T-cell (primary cell): ENCODE measurements at places on chromosomes 11 and 22.

- no peak for DNase-seq
Observed at GRCh38 chr11:107731941-107732688, 20.3 kb upstream of the SLN start.

- no peak for DNase-seq
Observed at GRCh38 chr11:131099013-131099412, 182.7 kb upstream of the SNX19 start.

- no peak for DNase-seq
Observed at GRCh38 chr11:95776859-95777258, 12.7 kb downstream of the FAM76B start.

- no peak for DNase-seq
Observed at GRCh38 chr11:45518141-45518832, 147.1 kb downstream of the CHST1 start.

- no peak for DNase-seq
Observed at GRCh38 chr11:14454861-14455632, 44.6 kb downstream of the COPB1 start.

- DNase-seq: no peak
Observed at GRCh38 chr22:28357193-28357592, 322.4 kb downstream of the TTC28 start.

- no peak for DNase-seq
Observed at GRCh38 chr11:2256951-2257700, 13.3 kb downstream of the ASCL2 start.

GRCh38 chr22:24434471-24435322 lies 7.3 kb downstream of the ADORA2A start:
- DNase-seq: peak; percentile 66

GRCh38 chr11:43267856-43268580 lies 43.8 kb upstream of the API5 start:
- DNase-seq: no peak

DNA sequence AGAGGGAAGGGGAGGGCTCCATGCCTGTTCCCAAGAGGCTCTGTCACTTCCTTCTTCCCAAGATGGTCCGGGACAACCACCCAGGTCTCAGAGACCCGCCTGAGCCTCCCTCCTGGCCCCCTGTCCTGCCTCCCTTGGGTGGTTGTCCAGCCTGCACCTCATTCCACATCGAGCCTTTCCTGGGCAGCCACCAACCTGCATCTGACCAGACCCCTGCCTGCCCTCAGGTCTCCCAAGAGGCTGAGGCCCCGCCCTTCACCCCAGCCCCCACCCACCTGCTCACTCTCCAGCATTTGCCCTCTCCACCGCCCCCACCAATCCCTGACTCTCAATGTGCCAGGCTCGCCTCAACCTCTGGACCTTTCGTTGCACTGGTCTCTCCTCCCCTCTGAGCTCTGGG lies 97.5 kb upstream of the LMO1 start:
- DNase-seq: no peak

DNA sequence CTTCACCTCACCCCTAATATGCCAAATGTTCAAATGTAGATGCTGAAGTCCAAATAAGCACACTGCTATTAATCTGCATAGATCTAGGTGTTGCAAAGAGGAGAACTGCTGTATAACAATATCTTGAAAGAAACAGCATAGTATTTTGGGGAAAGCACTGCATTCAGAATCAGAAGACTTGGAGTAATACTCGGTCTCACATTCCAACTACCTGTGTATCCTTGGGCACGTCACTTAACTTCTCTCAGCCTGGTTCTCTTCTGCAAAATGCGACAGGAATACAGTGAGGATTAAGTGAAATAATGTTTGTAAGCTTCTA lies 332 bp upstream of the HMGXB4 start:
- no peak for DNase-seq

DNA sequence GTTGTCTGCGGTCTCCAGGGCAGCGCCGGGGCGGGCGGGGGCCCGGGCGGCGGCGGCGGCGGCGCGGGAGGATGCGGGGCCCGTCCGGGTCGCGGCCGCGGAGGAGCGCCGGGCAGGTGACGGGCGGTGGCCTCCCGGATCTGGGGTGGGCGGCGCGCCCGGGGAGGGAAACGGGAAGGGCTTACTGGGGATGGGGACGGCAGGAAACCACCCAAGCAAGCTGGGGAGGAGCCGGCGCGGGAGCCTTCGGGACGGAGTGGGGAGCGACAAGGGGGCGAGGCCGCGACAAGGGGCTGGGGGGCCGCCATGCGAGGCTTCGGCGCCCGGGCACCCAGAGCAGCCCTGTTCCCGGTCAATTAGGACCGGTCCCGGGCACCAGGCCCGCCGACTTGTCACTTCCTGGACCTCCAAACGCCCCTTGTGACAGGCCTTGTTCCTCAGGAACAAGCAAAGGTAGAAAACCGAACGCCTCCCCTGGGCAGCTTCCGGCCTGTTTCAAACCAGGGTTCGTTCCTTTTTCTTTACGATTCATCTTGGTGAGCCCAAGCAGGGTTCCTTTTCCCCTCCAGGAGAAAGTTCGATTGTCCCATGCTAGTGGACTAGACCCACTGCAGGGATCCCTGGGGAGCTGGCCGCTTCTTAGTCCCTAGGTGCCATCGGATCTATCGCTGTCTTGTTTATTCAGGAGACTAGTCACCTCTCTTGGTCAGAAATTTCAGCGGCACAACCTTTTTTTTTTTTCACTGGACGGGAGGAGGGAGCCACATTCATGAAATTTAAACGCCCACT lies 492 bp downstream of the JHY start:
- DNase-seq: peak; percentile 41

GRCh38 chr22:37220543-37220981 lies 8.3 kb upstream of the SSTR3 start:
- no peak for DNase-seq

DNA sequence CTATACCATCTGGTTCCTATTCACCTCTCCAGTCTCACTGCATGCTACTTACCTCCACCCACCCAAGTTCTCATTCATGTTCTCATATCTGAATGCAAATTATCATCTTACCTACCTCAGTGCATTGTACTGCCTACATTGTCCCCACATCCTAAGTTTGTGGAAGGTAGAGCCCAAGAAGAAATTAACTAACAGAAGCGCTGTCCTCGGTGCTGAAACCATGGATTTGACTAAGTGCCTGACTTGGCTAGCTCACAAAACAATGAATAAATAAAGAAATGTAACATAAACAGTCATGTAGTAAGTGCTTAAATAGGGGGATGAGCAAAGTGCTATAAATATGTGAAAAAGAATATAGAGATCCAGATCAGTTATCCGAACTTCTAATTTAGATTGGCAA lies 63.2 kb downstream of the GRIA4 start:
- no peak for DNase-seq

DNA sequence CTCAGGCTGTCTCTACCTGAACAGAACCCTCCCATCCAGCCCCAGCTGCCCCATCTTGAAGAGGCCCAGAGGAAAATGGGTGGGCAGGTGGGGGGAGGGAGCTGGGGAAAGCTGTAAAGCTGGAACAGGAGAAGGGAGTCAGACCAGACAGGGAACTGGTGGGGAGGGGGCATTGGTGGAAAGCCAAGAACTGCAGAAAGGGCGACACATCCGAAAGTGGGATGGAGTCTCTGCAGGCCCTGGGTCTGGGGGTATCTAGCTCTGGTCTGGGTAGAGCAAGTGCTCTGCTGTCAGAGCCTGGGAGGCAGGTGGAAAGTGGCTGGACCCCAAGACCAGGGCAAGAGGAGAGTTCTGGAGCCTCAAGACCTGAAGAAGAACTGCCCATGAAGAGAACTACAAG lies 7.7 kb downstream of the TMPRSS13 start:
- DNase-seq: no peak

DNA sequence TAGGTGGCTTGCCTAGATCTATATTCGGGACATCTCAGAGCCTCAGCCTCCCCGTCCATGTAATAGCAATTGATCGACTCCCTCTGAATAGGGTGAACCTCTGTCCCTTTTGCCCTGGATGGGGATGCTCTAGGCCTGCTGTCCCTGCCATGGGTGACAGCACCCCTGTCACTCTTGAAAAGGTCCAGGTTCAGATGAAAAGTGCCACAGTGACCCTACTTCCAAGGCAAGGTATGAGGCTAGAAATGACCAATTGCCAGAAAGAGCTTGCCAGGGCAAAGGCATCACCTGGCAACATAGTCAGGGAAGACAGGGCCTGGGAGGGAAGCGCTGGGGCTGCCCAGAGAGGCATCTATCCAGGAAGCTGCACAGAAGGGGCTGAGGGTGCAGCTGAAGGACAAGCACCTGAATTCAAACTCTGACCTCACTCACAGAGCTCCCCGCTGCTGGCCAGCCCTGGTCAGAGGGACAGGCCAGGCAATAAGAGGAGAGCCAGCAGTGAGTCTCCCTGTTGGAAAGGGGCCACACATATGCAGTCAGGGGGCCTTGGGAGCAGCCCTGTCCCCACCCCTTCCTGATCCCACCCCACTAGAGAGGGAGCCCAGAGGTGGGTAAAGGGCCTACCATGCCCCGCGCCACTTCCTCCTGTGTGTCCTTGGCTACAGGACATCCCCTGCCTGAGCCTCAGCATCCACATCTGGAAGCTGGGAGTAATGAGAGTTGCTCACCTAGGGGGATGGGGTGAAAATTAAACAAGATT lies 9.0 kb upstream of the APOBEC3A start:
- no peak for DNase-seq

- no peak for DNase-seq
Observed at GRCh38 chr11:12865863-12866595, 143.1 kb upstream of the RASSF10 start.

GRCh38 chr22:46424496-46424895 lies 89.0 kb downstream of the TRMU start:
- no peak for DNase-seq

GRCh38 chr11:11250470-11250869 lies 102.6 kb downstream of the CSNK2A3 start:
- DNase-seq: no peak

GRCh38 chr11:59247531-59248227 lies 35.0 kb upstream of the MPEG1 start:
- no peak for DNase-seq

- DNase-seq: no peak
Observed at GRCh38 chr11:35354644-35355043, 64.7 kb downstream of the SLC1A2 start.

DNA sequence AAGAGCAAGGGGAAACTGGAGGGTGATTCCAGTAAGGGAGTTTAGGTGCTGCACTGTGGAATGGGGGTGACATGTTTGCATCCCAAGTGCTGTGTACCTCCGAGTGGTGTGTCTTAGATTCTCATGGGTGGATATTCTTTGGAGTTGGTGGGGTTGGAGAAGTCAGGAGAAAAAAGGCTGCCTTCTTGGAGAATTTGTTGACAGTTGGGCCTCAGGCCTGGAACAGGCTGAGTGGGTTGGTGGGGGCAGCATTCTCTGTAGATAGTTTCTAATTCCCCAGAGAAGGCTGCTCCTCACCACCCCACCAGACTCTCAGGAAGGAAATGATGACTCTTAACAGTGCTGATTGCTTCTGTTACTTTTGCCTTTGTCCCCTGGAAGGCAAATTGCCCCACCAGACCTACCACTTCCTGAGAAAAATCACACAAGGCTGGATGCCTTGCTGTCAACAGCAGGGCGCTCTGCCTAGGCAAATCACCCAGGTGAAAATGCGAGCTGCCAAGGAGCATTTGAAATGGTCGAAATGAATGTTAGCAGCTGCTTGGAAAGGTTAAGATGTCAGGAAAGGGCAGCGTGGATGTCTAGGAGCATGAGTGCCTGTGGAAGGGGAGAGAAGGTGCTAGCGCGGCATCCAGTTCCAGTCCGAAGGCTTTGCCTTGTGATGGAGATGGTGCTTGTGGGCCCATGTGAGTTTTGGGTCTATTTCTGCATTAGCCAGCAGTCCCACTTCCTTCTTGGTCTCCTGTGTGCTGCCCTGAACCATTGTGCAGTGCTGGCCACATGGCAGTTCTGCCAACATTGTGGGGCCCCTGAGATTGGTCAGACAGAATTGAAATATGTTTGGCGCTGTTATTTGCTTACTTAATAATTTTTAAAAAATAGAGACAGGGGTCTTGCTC lies 29.7 kb upstream of the SORL1-AS1 start:
- peak; percentile 60 for DNase-seq

GRCh38 chr11:76279038-76279437 lies 72.7 kb upstream of the WNT11 start:
- no peak for DNase-seq

DNA sequence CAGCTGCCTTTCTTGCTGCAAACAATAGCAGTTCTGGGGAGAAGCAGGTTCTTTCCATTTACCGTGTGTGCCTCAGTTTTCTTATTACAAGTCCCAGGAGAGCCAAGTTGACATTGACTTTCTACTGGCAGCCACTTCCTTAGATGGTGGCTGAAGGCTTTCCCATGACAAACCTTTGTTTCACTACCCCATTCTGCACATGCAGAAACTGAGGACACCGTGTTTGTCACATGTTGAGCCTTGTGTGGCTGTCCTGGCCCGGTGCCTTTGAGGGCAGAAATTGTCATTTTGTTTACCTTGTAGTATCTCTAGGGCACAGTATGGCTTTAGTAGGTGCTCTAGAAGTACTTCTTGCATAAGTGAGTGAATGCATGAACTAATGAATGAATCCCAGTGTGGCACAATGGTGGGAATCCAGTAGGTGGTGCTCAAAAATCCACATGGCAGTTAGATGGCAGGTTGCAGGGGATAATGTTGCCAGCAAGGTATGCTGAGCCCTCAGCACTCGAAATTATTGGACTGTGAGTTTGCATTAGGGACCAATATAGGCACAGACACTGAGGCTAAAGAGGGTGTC lies 101.6 kb downstream of the CSNK2A3 start:
- no peak for DNase-seq

- no peak for DNase-seq
Observed at GRCh38 chr11:109338131-109338530, 83.9 kb upstream of the C11orf87 start.

DNA sequence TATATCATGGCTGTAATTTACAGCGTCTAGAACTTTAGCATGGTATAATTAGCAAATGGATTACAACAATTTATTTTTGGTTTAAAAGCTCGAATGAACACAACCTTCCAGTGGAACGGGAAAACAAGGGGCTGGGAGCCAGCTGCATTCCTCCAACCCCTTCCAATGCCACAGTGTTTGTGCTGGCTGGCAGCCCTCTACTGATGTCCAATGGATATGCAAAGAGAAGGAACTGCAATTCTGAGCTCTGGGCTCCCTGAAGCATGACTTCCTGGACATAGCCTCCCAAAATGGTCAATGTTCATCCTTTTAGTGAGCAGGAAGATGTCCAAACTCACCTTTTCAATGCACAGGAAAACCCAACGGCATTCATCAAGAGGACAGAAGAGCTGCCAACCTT lies 288.3 kb downstream of the TENM4 start:
- DNase-seq: no peak

GRCh38 chr11:13227676-13228255 lies 49.8 kb upstream of the BMAL1 start:
- DNase-seq: no peak

DNA sequence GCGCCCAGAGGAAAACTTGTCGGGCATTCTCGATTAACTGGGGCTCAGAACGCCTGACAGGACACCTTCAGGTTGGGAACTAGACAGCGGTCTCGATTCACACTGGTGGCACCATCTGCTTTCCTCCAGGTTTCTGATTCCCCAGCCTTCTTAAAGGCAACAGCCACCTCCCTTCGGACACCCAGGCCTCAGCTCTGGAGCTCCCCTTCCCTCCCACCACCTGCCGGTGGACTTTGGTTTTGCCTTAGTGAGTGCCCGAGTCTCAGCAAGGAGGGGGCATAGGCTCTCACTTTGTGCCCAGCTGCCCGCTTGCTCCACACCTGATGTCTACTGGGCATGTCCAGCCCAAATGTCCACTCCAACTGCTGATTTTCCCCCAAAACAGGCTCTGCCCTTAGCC lies 110.4 kb upstream of the PARVA start:
- DNase-seq: no peak

- no peak for DNase-seq
Observed at GRCh38 chr22:49753276-49753890, 74.3 kb downstream of the BRD1 start.

GRCh38 chr11:120289426-120289825 lies 35.7 kb upstream of the TLCD5 start:
- DNase-seq: no peak

- DNase-seq: no peak
Observed at GRCh38 chr22:27283240-27283639, 518.3 kb downstream of the MN1 start.
